NCI-H2029 treated with DMSO at 0.1 percent for 48 hours (cell line): ENCODE measurements at places on chromosomes 2 and 18.

GRCh38 chr2:111236025-111236424 is 115.3 kb downstream of the BCL2L11 start:
- DNase-seq = no peak

- DNase-seq = no peak
These were observed 888 bp upstream of the TWSG1 start for GRCh38 chr18:9333441-9334328.

- no peak for DNase-seq
These were observed 15.6 kb downstream of the TRABD2A start for GRCh38 chr2:84865181-84865783.

- DNase-seq = no peak
These were observed 122.7 kb downstream of the VWC2L start for GRCh38 chr2:214533541-214533940.

DNA sequence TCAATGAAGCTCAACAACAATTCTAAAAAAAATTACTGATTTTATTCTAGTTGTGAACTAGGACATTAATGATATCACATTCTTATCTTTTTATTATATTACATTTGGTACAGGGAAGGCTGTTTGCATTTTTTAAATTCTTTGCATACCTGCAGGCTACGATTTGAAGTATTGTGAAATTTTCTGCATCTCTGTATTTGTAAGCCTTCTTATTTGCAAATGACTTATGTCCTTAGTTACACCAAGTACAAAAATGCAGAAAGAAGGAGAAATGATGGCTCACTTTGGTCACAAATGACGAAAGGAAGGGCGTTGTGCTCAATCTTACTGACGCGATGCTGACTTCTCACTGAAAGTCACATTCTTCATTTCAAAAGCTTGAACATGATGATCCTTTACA is 227.5 kb upstream of the SOX11 start:
- DNase-seq = no peak

- DNase-seq = no peak
These were observed 69.8 kb downstream of the BCL2 start for GRCh38 chr18:63249771-63250170.

DNA sequence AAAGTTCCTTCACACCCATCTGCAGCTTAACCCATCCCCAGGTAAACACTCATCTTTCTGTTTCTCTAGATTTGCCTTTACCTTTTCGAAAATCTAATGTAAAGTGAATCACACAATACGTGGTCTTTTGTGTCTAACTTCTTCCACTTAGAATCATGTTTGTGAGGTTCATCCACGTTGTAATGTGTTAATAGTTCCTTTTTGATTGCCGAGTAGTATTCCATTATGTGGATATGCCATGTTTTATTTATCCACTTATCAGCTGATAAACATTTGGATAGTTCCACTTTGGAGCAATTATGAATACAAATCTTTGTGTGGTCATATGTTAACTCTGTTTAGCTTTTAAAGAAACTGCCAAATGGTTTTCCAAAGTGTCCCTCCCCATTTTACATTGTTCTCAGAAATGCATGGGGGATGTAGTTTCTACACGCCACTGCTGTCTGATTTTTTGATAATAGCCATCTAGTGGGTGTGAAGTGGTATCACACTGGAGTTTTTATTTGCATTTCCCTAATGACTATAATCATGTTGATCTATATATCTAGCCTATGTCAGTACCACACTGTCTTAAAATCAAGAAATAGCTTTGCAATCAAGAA is 22.3 kb downstream of the PECR start:
- DNase-seq = no peak

GRCh38 chr18:37270038-37270665 is 295.4 kb downstream of the CELF4 start:
- no peak for DNase-seq

- DNase-seq = no peak
These were observed 239.9 kb upstream of the ID2 start for GRCh38 chr2:8441986-8442385.

DNA sequence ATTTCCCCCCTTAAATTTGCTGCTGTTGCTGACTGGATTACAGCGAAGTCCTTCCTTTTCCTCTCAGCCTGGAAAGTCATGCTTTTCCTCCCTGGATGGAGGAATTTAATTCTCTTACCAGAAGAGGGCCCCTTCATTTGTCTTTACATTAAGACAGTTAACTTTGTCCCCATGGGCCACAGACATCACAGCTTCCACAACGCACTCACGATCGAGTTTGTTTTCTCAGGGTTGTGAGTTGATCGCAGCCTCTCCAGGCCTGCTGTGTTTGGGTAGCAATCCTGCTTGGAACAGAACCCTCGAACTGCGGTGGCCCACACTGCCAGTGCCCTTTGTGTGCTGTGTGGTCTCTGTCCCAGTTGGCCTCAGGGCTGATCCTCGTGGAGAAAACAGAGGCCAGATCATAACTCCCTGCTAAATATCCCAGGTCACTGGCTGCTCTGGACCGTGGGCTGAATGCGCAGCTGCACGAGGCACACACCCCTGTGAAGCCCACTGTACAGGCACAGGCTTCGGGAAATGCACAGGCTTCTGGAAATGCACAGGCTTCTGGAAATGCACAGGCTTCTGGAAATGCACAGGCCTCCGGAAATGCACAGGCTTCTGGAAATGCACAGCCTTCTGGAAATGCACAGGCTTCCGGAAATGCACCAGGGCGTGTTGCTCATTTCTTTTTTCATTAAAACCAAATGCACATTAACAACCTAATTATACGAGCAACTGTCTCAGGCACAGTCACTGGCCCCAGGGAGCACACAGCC is 2.2 kb upstream of the PDIA6 start:
- no peak for DNase-seq

GRCh38 chr18:74367905-74368304 is 52.3 kb downstream of the C18orf63 start:
- DNase-seq = no peak

DNA sequence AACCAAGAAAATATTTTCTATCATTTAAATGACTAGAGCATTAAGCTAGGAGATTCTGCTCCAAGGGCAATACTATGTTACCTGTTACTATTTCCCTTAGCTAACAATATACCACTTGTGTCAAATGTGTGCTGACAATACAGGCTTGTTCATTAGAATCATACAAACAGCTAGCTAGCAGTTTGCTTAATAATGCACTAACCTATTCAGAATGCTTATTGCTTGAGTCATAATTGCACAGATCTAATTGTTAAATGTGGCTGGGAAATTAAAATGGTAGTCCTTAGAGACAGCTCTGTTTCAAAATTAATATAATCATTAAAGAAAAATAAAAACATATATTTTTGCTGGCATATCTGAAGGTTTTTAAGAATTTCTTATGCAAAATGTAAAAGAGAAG is 344.2 kb downstream of the ERBB4 start:
- DNase-seq = no peak

- DNase-seq = peak; percentile 57
These were observed 15.6 kb upstream of the CEP68 start for GRCh38 chr2:65040400-65041261.

- no peak for DNase-seq
These were observed 29.1 kb upstream of the RPE start for GRCh38 chr2:209973328-209973727.
